IPS-NIHi11 (cell line): ENCODE measurements at places on chromosomes 5 and 9.

- no peak for DNase-seq
Observed at GRCh38 chr5:109762821-109763220, 73.1 kb downstream of the MAN2A1 start.

DNA sequence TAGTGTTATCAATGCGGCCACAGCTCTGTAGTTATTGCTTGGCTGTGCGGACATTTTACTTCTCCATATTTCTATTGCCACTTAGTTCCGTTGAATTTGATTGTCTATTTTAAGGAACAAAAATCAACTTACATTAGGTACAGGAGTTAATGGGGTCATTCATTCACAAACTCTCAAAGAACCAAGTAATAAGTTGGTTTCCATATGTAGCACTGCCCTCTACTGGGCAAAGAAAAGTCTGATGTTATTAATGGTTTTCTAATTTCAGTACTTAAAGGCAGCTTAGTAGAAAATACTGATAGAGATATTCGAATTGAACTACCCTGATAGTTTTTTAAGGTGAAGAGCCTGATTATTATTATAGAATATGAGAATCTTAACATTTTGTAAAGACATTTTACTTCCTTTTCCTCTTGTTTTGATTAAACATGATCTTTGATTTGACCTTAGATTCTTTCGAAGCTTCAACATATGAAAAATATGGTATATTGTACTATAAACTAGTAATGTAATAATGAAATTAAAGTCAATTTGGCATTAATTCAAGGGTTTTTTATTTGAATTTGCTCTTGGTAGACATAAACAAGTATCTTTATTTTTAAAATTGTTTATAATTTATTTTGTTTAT lies 119.5 kb upstream of the CTNND2 start:
- DNase-seq = peak; percentile 16

- DNase-seq = no peak
Observed at GRCh38 chr9:124831642-124832364, 21.5 kb upstream of the WDR38 start.

GRCh38 chr5:41869151-41869723 lies 988 bp downstream of the OXCT1 start:
- DNase-seq = peak; percentile 44

DNA sequence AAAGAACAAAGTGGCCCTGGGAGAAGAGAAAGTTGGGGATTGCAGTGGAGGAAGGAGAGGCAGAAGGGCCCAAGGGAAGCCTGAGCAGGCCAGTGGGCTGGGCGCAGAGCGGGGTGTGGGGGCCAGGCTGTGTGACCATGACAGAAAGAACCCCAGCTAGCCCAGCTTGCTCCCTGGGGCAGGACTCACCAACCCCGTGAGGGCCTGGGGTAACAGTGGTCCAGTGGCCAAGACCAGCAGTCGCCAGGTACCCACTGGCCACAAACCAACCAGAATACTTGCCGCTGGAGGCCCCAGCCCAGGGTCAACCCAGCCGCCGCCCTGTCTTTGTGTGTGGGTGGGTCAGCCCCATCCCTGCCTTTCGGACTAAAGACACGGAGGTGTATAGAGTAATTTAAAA lies 146.5 kb downstream of the CACNA1B start:
- DNase-seq = no peak

DNA sequence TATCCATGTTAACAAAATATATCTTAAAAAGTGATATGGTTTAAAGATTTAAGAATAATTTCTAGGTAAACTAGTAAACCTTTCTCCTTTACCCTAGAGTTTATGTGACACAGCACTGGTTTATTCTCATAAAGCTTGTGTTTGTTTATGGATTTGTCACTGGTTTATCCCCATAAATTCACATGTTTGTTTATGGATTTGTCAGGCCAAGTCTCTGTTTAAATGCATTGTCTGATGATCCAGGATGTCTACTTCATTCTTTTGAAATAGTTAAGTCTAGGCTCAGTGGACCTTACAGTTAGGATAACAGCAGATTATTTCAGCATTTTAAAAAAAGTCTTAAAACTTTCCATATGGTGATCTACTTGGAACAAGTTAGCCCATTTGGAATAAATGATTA lies 334.0 kb downstream of the ARRDC3 start:
- no peak for DNase-seq

GRCh38 chr5:158698023-158698639 lies 401.6 kb downstream of the EBF1 start:
- no peak for DNase-seq

DNA sequence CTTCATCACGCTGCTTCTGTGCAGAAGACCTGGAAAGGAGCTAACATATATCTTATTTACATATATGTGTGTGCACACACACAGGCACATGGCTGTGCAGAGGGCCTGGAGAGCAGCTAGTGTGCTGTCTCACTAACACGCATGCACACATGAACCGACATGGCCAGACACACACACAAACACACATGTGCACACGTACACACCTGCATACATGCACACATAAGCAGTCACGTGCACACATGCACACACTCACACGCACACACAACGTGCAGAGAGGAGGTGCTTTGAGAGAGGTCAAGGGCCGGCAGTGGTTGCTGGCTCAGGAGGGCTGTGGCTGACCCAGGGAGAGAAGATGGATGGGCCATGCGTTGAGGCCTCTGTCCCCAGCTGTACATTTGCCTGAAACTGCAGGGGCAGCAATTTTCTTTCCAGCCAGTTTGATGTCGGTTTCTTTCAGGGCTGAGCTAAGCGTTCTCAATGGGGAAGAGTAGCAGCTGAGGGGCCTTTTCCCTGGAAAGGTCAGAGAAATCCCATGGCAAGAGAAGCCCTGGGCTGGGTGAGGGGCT lies 66.7 kb downstream of the OLFM1 start:
- no peak for DNase-seq

GRCh38 chr9:108933231-108933717 lies 650 bp downstream of the ELP1 start:
- no peak for DNase-seq
